Caco-2 (cell line): ENCODE measurements at places on chromosomes 4 and X. TPM values are rescaled to one million over a fixed set of nuclear protein-coding genes. Genes with fewer than 3 reads are reported as not detected.

Gene CENPVL1
- total RNA-seq: not detected in 2 replicates

Gene LRCH2
- 0.18 and 0.19 TPM in 2 replicates for total RNA-seq

Gene DAPP1
- not detected in 2 replicates for total RNA-seq

Gene MYOZ2
- total RNA-seq: 0.18 and 0.23 TPM in 2 replicates

Gene PAK3
- not detected in 2 replicates for total RNA-seq

DNA sequence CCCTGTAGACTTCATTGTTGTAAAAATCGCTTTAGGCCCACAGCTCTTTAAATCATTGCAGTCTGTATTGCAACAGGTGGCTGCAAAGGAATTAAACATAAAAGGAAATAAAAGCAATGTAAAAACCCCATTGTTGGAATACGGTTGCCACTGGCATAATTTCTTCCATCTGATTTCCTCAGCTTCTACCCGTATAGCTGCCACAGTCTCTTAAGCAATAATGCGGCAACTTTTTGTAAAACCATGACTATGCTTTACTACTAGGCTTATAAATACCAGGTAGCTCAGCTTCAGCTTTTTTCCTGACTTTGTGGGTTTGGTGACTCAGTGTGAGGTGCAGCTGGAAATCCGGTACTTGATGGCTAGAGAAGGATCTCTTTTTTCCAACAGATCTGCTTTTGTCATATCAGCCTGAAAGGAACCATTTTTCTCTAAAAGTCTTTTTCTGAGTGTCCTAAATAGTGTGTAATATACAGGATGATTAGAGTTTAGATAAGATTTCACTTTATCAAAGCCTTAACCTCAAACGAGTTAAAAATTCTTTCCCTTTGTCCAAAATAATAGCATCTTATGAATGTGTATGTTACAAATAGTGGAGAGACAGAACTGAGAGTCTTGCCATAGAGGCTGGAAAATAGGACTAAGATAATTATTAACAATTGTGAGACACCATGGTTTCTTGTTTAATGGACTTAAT is 268.0 kb downstream of the ADGRL3 start:
- no peaks in the 10 kb centered on the region for H3K4me1 ChIP-seq
- no peak overlapping the region for H3K4me3 ChIP-seq
- H3K36me3 ChIP-seq: no peaks in the 10 kb centered on the region

DNA sequence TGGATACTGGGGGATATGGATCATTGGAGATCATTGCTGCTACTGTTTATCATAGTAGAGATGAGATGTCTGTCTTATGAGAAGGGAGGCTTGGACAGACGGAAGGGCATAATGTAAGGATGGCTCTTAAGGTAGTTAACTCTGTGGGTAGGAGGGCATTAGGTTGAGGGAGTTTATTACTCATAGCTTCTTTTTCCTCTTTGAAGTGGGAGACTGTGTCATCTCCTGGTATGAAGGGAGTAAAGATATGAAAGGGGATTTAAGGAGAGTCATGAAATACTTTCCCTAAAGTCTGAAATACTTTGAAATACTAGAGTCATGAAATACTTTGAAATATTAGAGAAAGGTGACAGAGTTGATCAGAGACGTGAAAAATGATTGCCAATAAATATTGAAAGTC is 255.5 kb upstream of the PITX2 start:
- no peak for DNase-seq
- peak overlapping the region; percentile 31 for H3K27ac ChIP-seq
- no peaks in the 10 kb centered on the region for H3K36me3 ChIP-seq
- H3K4me3 ChIP-seq: no peak overlapping the region
- no peaks in the 10 kb centered on the region for H3K27me3 ChIP-seq
- H3K4me1 ChIP-seq: peaks cover 19% of the 10 kb centered on the region

DNA sequence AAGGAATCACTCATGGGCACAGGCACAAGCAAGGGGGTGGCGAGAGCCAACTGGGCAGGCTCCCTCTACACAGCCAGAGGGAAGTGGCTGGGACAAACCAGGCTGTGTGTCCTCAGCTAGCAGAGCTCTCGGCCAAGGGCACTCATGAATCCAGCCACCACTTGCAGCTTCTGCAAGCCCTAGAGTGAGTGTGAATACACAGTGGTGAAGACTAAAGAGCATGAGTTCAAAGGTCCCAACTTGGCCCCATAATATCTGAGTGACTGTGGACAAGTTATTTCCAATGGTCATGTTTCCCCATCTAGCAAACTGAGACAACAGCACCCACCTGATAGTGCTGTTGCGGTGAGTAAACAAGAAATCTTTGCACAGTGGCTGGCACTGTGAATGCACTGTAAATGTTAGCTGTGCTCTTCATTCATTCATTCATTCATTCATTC is 51.7 kb downstream of the ADGRG2 start:
- no peaks in the 10 kb centered on the region for H3K27me3 ChIP-seq
- no peaks in the 10 kb centered on the region for H3K4me1 ChIP-seq
- no peak for DNase-seq
- H3K27ac ChIP-seq: no peak overlapping the region

- H3K27ac ChIP-seq: no peak overlapping the region
- no peaks in the 10 kb centered on the region for H3K27me3 ChIP-seq
- no peaks in the 10 kb centered on the region for H3K36me3 ChIP-seq
- no peak overlapping the region for H3K4me3 ChIP-seq
Observed at GRCh38 chrX:55120761-55121358, 32.0 kb downstream of the PAGE2 start.

DNA sequence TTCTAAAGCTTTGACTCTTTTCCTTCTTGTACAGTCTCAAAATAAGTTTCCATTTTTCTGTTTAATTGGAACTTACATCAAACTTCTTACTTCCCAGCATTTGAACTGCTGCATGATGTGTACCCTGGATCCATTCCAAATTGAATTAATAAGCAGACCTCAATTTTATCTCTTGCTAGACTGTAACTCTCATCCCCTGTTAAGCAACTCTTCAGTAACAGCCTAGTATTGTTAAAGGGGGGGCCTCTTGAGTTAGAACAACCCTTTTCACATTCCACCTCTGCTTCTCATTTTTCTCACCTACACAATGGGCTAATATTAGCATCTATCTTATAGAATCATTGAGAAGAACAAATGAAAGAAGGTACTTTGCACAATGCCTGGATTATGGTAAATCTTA is 169.4 kb downstream of the IL1RAPL1 start:
- no peaks in the 10 kb centered on the region for H3K27me3 ChIP-seq
- H3K27ac ChIP-seq: no peak overlapping the region
- DNase-seq: no peak

- H3K27ac ChIP-seq: no peak overlapping the region
- H3K27me3 ChIP-seq: no peaks in the 10 kb centered on the region
- H3K4me1 ChIP-seq: no peaks in the 10 kb centered on the region
- DNase-seq: no peak
- H3K36me3 ChIP-seq: no peaks in the 10 kb centered on the region
- no peak overlapping the region for H3K4me3 ChIP-seq
Observed at GRCh38 chr4:137630252-137630651, 98.0 kb upstream of the PCDH18 start.

DNA sequence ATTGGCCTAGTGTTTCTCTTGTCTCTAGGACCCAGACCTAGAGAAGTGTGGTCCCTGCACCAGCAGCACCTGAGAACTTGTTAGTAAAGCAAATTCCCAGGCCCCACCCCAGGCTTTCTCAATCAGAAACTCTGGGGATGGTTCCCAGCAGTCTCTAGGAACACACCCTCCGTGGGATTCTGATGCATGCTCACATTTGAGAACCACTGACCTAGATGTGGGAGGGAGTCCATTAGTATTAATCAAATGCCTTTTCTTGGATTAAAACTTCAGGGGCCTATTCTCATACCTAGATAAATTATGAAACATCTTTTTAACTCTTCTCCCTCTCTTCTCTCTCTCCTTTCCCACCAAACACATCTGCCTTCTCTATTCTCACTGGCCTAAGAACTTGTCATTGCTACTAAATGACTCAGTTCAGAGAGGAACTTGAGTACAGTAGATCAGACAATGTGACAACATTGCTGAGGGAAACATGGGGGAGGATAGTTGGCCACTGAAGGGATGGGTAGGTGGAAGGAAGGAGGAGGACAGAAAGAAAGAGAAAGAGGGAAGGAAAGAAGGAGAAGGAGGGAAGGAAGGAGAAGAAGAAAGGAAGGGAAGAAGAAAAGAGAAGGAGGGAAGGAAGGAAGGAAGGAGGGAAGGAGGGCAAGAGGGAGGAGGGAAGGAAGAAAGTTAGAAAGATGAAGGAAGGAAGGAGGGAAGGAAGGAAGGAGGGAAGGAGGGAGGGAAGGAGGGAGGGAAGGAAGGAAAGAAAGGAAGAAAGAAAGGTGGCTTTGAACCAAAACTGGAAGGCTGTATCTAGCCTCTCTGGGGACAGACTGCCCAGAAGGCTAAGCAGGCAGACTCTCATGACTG is 132.7 kb upstream of the MAP3K15 start:
- no peak for DNase-seq
- H3K27me3 ChIP-seq: no peaks in the 10 kb centered on the region
- no peak overlapping the region for H3K4me3 ChIP-seq
- peaks cover 5% of the 10 kb centered on the region for H3K4me1 ChIP-seq
- H3K27ac ChIP-seq: no peak overlapping the region

GRCh38 chrX:115499112-115499805 is 61.7 kb upstream of the PLS3 start:
- no peaks in the 10 kb centered on the region for H3K36me3 ChIP-seq
- no peak overlapping the region for H3K27ac ChIP-seq
- no peaks in the 10 kb centered on the region for H3K27me3 ChIP-seq
- peaks cover 10% of the 10 kb centered on the region; the same call in 1 of the 2 replicates for H3K4me1 ChIP-seq
- DNase-seq: no peak

- DNase-seq: no peak
- no peaks in the 10 kb centered on the region for H3K36me3 ChIP-seq
- no peak overlapping the region for H3K27ac ChIP-seq
- H3K4me1 ChIP-seq: peaks cover 18% of the 10 kb centered on the region
- H3K4me3 ChIP-seq: no peak overlapping the region
Observed at GRCh38 chrX:39826813-39827543, 270.8 kb downstream of the BCOR start.

GRCh38 chrX:118534716-118535493 is 39.3 kb downstream of the DOCK11 start:
- H3K36me3 ChIP-seq: no peaks in the 10 kb centered on the region
- H3K4me3 ChIP-seq: no peak overlapping the region
- no peak for DNase-seq
- H3K4me1 ChIP-seq: peaks cover 11% of the 10 kb centered on the region
- H3K27ac ChIP-seq: no peak overlapping the region
